AG08396 (cell line): ENCODE measurements at places on chromosomes 4 and X.

DNA sequence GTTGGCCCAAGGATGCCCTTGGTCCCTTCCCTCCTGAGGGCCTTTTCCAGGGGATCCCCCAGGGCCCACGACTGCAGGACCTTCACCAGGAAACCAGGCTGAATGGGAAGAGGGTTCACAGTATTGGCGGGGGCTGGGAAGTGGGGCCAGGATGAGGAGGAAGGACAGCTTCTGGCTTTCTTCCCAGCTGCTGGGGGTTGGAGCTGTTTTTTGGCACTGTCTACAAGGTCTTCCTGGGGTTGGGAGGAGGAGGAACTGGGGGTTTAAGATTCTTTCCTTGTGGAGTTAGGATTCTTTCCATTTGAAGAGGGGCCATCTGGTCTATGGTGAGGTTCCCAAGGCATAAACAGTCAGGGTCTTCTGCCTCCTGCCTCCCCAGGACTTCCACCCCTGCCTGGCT, 64.8 kb downstream of the KIF4A start:
- DNase-seq = no peak

GRCh38 chrX:39854772-39855747, 242.7 kb downstream of the BCOR start:
- DNase-seq = no peak

GRCh38 chr4:89582756-89583505, 254.0 kb downstream of the SNCA start:
- no peak for DNase-seq

- DNase-seq = no peak
Measured at GRCh38 chr4:74037076-74037955, 1.2 kb downstream of the CXCL3 start.

DNA sequence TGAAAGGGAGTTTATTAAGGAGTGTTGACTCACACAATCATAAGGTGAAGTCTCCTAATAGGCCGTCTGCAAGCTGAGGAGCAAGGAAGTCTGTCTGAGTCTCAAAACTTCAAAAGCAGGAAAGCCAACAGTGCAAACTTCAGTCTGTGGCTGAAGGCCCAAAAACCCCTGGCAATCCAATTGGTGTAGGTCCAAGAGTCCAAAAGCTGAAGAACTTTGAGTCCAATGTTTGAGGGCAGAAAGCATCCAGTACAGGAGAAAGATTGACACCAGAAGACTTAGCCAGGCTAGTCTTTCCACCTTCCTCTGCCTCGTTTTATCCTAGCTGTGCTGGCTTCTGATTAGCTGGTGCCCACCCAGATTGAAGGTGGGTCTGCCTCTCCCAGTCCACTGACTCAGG, 535.2 kb downstream of the ARAP2 start:
- no peak for DNase-seq
